ENCODE measurements at places on chromosomes 6 and 20. TPM values are rescaled to one million over a fixed set of nuclear protein-coding genes. Genes with fewer than 3 reads are reported as not detected.

NXT1 gene
- total RNA-seq: 19.4 TPM

RALGAPB gene
- total RNA-seq: 43.9 TPM

GOPC gene
- total RNA-seq: 34.1 TPM

LINC00237 gene
- not detected for total RNA-seq

VWA7 gene
- total RNA-seq: 0.66 TPM

CASP8AP2 gene
- 21.4 TPM for total RNA-seq

ENPP3 gene
- 1.5 TPM for total RNA-seq

CCDC170 gene
- total RNA-seq: 1.3 TPM

DPPA5 gene
- total RNA-seq: not detected

ESR1 gene
- 5.4 TPM for total RNA-seq

GRCh38 chr20:32519381-32519730, 65.8 kb downstream of the NOL4L start:
- no peak for DNase-seq

GRCh38 chr6:91865889-91866288, 1279.0 kb upstream of the MAP3K7 start:
- DNase-seq: no peak

DNA sequence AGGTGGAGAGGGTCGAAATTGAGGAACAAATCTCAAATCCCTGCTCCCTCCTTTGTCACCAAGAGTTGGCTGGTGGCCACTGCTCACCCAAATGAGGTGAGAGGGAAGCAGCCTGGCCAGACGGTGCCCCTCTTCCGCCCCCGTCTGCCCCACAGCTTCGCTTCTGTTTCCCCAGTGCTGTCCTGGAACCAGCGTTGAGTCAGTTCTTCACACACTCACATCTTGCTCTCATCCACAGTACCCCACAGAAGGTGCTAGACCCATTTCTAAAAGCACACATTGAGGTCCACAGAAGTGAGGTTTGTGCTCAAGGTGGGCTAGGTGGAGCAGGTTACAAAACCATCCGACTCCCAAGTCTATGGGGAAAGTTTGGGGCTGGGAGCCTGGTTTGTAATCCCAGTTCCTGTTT, 3.8 kb downstream of the CEBPB start:
- DNase-seq: no peak

DNA sequence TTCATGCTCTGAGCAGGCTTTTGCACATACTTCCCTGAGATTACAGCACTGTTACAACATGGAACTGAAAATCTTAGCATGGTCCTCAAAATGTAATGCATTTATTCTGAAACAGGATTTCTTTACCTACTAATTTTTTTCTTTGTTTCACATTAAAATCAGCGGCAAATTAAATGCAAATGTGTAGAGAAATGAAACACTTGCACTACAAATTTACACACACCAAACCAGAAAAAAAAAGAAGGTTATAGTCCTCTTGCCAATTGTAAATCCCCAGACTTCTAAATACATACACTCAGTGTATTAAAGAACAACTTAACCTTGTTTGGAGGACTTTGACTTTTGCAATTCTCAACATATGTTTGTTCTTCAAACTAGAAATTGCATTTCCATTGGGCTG, 210.9 kb upstream of the TBX18 start:
- no peak for DNase-seq

GRCh38 chr6:128357392-128358130, 162.8 kb downstream of the PTPRK start:
- DNase-seq: no peak

GRCh38 chr20:15236812-15237211, 899.4 kb upstream of the FLRT3 start:
- DNase-seq: no peak

DNA sequence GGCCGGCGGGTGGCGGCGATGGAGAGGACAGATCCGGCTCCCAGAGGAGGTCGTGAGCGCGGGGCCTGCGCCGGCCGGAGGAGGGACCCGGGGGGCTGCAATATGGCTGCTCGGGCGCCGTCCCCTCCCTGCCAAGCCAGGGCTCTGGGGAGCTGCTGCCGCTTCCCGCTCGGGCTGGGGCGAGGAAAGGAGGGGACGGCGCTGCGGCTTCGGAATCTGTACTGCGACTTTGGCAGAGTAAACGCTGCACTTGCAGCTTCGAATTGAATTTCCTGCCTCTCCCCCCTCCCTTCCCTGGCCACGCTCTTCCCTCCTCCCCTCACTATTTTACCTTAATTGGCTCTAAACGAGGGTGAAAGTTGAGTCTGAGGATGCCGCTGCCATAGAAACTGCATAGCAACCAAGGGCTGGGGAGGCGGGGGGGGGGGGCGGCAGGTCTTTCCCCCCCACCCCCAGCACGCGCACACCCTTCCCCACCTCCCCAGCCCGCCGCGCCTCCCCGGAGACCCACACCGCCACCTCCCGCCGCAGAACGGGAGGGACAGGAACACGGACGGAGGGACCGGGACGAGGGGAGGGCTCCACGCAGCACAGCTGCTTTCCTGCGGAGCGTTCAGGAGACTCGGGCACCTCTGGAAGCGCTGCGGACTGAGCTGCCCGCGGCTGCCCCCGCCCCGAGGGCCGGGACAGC, 93.9 kb downstream of the RNASET2 start:
- no peak for DNase-seq

DNA sequence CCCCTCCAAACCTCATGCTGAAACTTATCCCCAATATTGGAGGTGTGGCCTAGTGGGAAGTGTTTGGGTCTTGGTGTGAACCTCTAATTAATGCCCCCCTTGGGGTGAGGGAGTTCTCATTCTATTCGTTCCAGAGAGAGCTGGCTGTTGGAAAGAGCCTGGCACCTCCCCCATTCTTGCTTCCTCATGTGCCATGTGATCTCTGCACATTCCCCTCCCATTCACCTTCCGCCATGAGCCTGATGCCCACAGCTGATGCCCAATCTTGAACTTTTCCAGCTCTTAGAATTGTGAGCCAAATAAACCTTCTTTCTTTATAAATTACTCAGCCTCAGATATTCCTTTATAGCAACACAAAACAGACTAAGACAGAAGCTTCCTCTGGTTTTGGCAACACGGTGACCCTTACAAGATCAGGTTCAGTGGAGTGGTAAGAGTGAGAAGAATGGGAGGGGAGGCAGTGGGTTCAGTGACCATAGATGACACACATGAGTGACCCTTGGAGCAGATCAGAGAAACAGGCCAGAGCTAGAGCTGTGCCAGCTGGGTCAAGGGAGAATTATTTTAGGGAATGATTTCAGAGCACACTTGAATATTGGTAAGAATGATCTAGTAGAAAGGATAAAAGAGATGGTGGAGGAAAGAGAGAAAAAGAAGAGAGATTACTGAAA, 176.4 kb downstream of the LY86 start:
- DNase-seq: no peak

DNA sequence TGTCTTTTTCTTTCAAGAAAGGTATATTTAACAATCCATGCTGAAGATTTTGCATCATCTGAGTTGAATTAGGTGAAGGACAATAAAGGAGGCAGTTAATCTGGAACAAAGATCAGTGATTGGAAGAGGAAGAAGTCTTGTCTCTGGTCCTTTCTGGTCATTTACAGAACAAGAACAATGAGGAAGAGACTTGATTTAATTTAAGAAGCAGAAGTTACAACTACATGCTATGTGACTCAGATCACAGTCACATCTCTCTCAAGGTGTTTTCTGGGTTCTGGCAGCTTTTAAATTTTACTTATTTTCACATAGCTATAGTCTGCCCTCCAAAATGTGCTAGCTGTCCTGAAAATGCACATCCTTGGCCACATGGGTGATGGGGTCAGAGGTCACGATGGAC, 53.5 kb upstream of the DEK start:
- no peak for DNase-seq

GRCh38 chr20:40743141-40743775, 54.2 kb upstream of the MAFB start:
- DNase-seq: no peak

GRCh38 chr20:63652192-63652980, 838 bp downstream of the STMN3 start:
- no peak for DNase-seq

DNA sequence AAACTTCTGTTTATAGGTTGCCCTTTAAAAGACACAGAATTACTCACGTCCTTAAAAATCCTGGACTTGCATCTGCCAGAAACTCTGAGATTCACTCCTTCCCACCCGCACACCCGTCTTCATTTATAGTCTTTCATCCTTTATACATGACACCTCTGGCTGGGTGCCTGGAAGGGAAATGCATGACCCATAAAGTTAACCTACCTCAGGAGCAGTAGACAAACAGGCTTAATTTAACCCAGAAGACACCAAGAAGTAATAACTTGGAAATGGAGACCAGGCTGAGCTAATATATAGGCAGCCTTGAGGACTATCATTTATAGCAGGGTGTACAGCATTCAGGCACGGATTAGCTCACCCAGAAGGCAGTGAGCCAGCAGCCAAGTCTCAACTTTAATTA, 429.0 kb upstream of the NRSN1 start:
- no peak for DNase-seq

DNA sequence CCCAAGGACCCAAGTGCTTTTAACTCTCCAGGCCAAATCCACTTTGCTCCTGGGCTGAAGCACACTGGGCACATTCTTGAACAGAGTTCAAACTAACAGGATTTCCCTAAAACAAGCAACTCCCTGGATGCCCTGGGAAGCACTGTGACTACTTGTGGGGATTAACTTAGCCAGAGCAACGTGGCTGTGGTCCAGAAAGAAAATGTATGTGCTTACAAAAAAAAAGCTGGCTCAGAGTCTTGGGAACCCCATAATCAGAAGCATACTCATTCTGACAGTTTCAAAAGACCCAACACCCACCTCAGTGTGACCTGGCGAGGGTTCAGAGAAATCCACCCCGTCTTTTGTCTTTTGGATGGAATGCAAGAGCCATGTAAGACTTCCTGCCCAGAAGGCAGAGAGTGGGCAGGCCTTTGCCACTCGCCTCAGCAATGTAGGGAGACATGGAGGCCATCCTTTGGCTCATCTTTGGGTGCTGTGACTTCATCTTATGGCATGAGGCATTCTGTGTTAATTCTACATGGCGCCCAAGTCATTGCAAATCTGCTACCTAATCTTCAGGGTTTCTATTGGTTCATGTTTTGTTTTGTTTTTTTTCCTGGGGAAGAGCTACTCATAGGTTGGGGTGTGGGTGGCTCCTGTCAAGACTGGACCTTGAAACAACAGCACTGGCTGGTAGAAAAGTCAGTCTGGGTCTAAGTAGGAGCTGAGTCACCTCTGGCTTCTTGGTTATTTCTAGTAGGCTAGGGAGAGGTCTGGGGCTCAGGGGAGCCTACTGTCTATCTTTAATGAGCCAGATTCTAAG, 248.6 kb upstream of the SUPT3H start:
- no peak for DNase-seq
